Astrocyte (in vitro differentiated cells and primary cell): ENCODE measurements at places on chromosomes 7 and 10.
A peak's percentile ranks its signal among the peaks of the same experiment; 100 is the strongest.

- DNase-seq: peak; percentile 20
Observed at GRCh38 chr7:132932296-132933071, 149.4 kb downstream of the CHCHD3 start.

DNA sequence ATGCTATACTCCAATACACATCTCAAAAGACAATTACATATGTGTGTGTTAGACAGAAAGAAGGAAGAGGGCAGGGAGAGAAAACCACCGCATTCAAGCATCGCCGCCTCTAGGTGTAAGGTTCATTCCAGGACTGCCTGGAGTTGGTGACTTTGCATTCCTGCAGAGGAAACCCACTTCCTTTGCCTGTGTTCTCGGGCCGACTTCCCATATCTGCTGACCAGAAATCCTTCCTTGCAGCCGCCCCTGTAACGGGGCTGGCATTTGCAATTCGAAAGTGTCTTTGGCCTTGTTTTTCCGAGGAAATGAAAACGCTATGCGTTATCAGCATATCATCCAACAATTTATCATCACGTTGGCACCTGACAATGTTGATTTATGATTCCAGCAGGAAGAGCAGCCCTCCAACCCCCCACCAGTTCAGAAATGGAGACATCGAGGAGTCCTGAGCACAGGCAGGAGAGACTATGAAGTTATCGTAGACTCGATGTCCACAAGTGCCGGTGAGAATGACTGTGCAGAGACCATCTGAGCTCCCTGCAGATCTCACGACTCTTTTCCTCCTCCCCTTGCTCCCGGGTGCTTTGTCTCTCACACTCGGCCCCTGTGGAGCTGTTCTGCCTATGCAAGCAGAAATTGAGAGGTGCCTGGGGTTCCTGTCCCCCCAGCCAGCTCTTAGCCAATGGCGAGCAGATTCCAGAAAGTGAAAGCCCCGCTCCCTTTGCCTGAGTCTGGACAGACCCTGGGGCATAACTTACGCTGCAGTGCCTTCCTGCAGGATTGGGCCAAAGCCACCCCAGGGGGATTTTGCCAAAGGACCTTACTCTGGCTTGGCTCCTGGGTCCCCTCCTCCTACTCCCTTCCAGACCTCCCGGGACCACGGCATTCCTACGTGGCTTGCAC lies 68.9 kb upstream of the FOXK1 start:
- peak; percentile 75 for DNase-seq

DNA sequence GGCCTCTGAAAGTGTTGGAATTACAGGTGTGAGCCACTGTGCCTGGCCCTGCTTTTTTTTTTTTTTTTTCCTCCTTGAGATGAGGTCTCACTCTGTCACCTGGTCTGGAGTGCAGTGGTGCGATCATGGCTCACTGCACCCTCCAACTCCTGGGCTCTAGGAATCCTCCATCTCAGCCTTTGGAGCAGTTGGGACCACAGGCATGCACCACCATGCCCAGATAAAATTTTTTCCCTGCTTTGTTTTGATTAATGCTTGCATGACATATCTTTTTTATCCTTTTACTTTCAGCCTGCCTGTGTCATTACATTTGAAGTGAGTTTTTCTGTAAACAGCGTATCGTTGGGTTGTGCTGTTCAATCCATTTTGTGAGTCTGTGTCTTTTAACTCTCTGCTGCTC lies 97.0 kb downstream of the ANKRD61 start:
- peak; percentile 56 for DNase-seq

DNA sequence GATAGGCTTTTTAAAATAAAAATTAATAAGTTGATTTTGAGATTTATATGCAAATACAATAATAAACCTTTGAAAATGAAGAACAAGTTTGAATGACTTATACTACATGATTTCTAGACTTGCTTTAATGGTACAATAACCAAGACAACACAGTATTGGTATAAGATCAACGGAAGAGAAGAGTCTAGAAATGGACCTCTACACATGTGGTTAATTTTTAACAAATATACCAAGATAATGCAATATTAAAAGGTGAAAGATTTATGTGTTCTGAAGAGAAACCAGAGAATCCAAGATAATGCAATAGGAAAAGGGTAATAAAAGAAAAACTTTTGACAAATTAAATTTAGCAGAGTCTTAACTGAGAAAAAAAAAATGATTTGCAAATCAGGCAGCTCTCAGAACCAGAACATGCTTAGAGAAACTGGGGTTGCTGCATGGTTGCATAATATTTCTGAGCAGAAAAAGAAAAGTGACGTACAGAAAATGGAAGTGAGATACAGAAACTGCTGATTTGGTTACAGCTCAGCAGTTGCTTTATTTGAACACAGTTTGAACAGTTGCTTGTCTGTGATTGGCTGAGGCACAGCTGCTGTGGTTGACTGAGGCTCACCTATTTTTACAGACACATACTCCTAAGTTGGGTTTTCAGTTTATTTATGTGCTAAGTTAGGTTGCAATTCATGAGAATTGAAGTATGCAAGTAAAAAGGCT lies 365.9 kb downstream of the CRPPA start:
- DNase-seq: no peak

DNA sequence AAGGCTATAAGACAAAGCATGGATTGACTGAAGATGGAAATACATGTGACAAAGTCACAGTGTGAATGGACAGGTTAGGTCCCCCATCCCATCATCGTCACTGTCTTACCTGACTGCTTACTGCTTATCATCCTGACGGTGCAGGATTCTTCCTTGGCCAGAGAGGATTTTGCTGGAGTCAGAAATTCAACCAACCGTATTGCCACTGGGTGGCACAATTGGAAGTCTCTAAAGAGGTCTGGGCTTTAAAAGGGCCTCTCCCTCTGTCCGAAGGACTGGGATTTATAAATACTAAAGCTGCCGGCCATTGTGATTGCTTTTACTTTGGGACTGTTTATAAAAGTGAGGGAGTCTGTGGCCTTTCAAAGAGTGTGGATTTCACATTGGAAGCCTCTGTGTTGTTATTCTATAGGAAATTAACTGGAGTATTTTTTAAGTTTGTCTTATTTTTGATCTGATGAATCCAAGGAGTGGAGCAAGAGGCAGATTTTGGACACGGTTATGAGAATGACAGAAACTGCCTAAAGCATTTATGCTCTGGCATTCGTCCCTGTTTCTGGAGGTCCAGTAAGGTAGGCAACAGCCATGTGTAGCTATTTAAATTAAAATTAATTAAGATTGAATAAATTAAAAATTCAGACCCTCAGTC lies 113.3 kb upstream of the CREB5 start:
- no peak for DNase-seq

GRCh38 chr10:29680091-29680490 lies 45.3 kb upstream of the SVIL start:
- no peak for DNase-seq

DNA sequence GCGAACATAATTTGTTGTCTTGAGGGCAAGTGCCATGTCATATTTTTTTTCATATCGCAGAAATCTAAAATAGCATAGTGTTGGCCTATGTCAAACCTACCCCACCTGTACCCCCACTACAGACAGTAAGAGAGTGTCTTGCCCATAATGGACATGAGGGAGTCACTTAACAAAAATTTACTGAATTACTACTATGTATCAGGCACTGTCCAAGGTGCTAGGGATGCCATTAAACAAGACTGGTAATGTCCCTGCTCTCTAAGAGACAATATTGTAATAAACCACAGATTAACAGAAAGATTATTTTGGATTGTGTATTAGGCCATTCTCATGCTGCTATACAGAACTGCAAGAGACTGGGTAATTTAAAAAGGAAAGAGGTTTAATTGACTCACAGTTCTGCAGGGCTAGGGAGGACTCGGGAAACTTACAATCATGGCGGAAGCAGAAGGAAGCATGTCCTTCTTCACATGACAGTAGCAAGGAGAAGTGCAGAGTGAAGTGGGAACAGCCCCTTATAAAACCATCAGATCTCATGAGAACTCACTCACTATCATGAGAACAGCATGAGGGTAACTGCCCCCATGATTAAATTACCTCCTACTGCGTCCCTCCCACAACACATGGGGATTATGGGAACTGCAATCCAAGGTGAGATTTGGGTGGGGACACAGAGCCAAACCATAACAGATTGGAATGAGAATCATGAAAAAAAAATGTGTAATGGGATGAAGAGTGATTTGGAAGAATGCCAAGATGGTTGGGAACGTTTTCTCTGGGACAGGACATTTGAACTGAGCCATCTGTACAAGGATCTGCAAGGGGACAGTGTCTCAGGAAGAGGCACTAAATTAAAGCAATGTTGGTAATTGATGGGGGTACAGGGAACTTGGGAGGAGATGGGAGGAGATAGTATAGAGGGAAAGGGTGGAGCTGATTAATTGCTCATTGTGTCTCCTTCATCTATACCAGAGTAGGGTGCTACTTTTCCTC lies 108.5 kb downstream of the FAM107B start:
- no peak for DNase-seq

DNA sequence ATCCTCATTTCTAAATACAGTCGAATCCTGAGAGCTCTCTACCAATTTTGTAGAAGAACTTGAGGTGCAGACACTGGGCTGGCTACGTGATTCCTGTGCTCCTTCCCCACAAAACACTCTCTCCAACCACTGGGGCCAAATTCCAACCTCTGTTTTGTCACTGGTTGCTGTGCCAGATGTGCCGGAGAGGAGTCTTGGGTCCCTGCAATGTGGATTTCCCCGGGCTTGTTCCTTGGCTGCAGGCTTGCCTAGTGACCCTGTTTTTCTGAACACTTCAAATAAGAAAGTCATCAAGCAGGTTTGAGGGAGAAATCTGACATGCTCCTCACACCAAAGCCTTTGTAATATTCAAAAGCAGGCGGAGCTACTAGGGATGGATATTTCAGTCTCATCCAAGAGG lies 44.4 kb upstream of the AGBL3 start:
- DNase-seq: no peak

DNA sequence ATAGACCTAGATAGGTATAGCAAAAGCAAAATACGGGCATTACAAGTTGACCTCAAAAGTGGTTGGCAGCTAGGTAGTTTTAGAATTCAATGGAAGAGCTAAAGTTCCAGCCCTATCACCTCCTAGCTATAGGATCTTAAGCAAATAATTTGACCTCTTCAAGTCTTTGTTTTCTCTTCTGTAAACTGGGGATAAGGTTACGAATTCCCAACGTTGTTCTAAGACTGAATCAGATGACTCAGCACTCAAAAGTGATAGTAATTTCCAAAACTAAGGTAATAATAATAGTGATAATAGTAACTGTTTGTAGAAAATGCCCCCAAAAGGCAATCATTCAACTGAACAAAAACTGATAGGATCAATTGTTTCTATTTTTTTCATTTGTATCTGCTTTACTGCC lies 445.2 kb downstream of the KCNMA1 start:
- DNase-seq: no peak

DNA sequence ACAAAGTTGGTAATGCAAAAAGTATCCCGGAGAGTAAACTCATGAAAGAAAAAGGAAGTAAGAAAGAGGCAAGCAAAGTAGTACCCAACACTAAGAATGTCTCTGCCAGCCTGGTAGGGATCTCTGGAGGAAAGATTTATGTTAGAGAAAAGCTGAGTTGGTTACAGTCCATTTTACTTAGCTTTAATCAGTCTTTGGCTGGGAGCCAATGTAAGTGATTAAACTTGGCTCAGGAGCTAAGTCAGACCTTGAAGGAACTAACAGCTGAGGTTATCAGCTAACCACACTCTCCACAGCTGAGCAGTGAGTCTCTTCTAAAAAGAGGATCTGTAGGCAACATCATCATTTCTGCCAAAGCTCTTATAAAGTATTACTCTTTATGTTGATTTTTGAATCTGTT lies 148.0 kb downstream of the ANKRD7 start:
- peak; percentile 55 for DNase-seq

DNA sequence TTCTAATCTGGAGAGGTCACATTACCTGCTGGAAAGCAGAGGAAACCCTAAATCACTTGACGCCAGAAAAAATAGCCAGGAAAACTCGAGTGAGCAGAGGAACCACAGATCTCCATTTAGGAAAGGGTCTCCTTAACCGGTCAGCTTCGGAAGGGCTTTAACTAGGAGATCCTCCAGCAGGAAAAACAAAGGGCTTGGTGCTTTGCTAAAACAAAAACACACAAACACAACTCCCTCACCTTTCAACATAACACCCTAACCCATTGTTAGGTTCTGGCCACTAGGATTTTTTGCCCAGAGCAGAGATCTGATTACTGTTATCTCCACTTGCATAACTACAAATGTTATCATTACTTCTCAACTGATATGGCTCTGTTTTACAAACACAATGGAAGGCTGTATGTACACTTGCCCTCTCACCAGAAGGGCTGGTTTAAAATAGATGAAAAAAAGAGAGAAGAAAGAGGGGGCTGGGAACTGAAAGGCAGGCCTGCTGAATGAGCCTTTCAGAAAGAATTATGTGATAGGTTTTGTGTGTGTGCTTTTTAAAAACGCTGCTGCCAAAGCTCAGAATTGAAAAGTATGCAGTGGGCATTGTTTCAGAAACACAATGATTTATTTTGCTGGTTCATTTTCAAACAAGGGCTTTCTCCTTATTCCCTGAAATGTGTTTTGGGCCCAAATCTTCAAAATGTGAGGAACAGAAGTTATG lies 161.5 kb downstream of the FGFR2 start:
- no peak for DNase-seq

DNA sequence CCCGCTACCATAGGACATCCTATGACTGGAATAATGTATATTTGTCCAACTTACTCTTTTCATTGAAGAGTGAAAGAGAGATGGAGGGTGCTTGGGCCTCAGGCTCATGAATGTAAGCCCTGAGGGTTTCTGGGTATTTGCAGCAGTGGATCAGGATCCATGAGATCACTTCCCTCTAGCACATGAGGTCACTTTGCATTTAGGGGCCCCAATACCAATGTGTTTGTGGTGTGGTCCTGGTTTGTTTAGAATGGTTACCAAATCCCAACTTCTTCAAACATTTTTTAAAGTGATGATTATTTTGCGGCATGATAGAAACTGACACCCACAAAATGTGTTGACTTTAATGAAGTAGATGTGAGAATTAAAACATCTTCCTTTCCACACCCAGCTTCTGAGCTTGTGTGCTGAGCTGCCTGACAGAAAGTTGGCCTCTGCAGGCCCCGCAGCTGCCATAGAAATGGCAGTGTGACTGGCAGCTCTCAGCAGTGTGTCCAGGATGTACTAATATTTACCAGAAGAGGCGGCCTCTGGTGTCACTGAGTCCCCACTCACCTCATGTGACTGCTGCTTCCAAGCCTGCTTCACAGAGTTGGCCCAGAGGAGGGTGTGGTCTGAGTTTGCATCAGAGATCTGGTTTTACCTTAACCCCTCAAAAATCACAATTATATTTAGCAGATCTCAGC lies 447.6 kb upstream of the NPVF start:
- DNase-seq: no peak
